ENCODE measurements at places on chromosomes 7 and 10.

- DNase-seq, result no peak
Observed at GRCh38 chr7:8620169-8620568, 186.8 kb downstream of the NXPH1 start.

DNA sequence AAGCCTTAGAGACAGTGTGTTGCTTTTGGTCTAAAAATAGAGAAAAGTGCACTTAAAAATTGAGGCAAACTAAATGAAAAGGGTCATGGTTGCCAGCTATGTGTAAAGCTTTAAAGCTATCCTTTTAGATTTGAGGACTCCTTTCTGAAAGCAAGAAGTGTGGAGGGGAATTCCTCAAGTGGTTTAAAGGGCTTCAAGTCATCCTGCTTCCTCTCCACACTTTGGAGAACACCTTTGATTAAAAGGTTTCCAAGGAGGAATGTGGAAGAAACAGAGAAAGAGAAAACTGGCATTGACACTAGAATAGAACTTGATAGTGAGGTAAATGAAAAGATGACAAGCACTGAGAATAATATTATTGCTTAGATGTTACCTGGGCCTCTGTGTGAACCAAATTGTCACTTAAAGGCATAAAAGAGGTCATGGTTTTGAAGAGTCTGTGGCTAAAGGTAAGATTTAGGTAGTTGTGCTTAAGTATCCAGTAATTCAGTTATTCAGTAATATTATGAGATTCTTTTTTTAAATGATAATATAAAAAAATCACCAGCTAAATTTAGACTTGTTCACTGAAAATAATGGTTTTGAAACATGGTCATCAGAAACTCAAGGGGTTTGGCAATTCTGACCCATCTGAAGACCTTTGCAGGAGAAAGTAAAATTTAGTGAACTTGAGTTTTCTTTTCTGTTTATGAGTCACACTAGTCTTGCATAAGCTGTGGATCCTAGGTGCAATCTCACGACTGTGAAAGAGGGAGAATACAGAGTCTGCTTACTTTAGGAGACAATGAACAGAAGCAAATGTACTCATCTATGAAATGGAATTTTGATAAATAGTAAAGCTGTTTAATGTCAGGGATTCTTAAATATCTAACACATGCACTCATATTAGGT lies 466.0 kb downstream of the KIF20B start:
- no peak for DNase-seq

- DNase-seq, result no peak
Observed at GRCh38 chr7:43944286-43944685, 18.1 kb downstream of the UBE2D4 start.

DNA sequence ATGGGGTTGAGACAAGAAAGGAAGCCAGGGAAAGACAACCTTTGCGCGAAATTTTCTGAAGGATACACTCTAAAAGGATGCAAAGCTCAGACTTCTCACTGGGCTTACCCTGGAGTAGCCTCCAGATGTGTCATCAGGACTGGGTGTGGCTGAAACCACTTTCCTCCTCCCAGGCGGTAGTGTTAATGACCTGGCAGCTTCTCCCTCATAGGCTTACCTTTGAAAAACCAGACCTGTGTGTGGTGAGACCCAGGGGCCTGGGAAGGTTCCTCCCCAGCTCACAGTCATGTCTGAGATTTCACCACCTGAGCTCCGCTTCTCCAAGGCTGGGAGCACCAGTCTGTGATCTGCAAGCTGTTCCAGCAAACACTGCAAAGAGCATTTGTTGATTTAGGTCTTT lies 93.7 kb downstream of the EPC1 start:
- no peak for DNase-seq
